ENCODE measurements at places on chromosomes 13 and 19. TPM values are rescaled to one million over a fixed set of nuclear protein-coding genes. Genes with fewer than 3 reads are reported as not detected.

DNA sequence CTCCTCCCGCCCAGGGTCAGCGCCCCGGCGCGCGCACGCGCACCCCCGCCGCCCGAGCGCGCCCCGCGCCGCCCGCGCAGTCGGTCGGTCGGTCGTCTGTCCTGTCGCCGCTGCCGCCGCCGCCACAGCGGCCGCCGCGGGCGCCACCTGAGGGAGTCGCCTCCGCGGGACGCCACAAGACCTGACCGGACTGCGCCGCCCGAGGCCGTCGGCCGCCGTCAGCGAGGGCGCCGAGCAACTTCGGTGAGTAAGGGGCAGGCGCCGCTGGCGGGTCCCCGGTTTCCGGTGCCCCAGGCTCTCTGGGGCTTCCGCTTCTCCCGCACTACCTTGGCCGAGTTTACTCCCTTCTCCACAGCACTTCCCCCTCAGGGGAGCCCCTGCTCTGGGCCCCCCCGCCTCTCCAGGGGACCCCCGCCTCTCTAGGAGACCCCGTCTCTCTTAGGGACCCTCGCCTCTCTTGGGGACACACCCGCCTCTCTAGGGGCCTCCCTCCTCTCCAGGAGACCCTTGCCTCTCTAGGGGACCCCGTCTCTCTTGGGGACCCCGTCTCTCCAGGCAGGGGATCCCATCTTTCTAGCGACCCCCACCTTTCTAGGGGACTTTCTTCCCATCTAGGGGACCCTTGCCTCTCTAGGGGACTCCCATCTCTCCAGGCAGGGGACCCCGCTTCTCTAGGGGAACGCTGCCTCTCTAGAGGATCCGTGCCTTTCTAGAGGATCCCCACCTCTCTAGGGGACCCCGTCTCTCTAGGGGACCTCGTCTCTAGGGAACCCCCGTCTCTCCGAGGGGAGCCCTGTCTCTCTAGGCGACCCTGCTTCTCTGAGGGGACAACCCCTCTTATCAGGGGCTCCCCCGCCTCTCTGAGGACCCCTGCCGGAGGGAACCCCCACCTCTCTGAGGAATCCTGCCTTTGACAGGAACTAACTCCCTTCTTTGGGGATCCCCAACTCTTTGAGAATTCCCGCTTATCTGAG lies 19.3 kb upstream of the GATAD2A start:
- H3K27me3 ChIP-seq = no peaks in the 10 kb centered on the region
- H3K36me3 ChIP-seq = peaks cover 3% of the 10 kb centered on the region
- H3K4me3 ChIP-seq = peak overlapping the region; percentile 90
- no peaks in the 10 kb centered on the region for H3K4me1 ChIP-seq

GRCh38 chr13:112222971-112223370 lies 153.2 kb upstream of the SPACA7 start:
- no peaks in the 10 kb centered on the region for H3K4me1 ChIP-seq
- DNase-seq = no peak
- no peaks in the 10 kb centered on the region for H3K27me3 ChIP-seq
- H3K4me3 ChIP-seq = no peak overlapping the region
- no peaks in the 10 kb centered on the region for H3K36me3 ChIP-seq

- no peaks in the 10 kb centered on the region for H3K36me3 ChIP-seq
- H3K4me1 ChIP-seq = no peaks in the 10 kb centered on the region
- H3K27me3 ChIP-seq = no peaks in the 10 kb centered on the region
- peak; percentile 98 for DNase-seq
These were observed 2.2 kb upstream of the TSPAN16 start for GRCh38 chr19:11293433-11294389.

DNA sequence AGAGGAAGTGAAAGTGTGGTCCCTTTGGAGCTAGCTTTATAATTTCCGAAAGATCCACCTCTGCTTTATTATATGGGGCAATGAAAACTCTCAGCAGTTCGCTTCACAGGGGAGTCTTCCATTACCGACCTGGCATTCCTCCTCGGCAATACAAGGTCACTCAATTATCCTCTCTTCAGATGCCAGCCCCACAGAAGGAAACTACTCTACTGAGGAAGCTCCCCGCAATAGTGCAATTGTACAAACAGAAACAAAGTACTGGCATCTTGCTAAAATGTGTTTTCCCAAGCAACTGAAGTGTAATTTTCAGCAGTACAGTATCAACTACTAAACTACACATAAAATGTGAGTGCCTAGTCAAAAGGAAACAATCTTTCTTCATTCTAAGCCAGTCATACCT lies 702.0 kb downstream of the PCDH9 start:
- H3K4me3 ChIP-seq = no peak overlapping the region
- no peaks in the 10 kb centered on the region for H3K27me3 ChIP-seq
- no peak for DNase-seq
- H3K4me1 ChIP-seq = no peaks in the 10 kb centered on the region
- no peak overlapping the region for H3K27ac ChIP-seq

DNA sequence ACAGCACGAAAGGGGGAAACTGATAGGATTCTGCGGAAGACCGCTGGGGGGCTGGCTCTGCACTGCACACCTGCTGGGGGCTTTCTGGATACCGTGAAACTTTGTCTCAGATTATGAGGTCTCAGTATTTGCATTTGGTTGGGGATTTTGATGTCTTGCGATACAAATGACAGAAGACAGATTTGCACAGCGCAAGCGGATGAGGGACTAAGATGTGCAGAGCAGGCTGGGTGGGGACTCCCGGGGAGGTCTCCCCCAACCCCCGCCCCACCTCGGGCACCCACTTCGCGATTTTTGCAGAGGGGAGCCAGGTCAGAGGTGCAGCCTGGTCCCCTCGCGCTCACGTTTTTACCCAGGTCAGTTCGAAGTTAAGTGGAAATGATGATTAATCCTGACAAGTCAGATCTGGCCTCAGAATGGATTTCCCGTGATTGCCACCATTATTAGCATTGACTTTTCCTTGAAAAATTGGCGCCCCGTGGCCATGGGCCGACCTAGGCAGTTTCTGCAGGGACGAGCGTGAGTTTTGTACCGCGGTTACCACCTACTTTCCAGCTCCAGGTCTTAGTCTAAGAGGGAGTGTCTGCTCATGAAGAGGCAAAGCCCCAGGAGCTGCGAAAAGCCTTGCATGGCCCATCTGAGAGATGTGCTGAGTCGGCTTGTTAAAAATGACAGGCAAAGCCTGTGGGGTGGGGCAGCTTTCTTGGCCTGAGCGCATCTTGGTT lies 1.3 kb upstream of the GJB2 start:
- no peak for DNase-seq
- no peaks in the 10 kb centered on the region for H3K36me3 ChIP-seq
- H3K27me3 ChIP-seq = peaks cover 51% of the 10 kb centered on the region
- H3K27ac ChIP-seq = no peak overlapping the region
- no peaks in the 10 kb centered on the region for H3K4me1 ChIP-seq

The SLC39A3 gene
- 32.4 TPM for total RNA-seq

The URAD gene
- not detected for total RNA-seq

DNA sequence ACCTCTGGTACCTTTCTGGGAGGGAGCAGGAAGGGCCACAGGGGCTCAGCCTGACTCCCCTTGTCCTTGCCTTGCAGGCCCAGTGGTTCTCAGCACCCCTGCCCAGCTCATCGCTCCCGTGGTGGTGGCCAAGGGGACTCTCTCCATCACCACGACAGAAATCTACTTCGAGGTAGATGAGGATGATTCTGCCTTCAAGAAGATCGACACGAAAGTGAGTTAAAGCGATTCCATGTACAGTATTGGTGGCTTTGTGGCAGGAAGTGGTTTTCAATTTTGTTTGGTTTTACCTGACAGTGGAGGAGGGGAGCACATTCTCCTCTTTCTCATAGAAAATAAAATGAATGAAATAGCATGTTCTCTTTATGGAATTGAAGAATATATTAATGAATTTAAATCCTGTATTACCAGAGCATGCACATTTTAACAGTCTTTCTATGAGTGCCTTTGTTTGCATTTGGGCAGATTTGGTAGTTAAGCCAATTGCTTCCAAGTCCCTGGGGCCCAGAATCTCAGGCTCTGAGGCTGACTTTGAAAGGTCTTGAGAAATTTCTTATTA lies 4.1 kb downstream of the MAB21L1 start:
- H3K4me1 ChIP-seq = peaks cover 2% of the 10 kb centered on the region
- peak overlapping the region; percentile 85 for H3K4me3 ChIP-seq
- no peak overlapping the region for H3K27ac ChIP-seq
- DNase-seq = no peak
- peaks cover 50% of the 10 kb centered on the region for H3K27me3 ChIP-seq

The CEACAM3 gene
- not detected for total RNA-seq

The NPAS1 gene
- 20.0 TPM for total RNA-seq

The TJP3 gene
- 27.9 TPM for total RNA-seq

DNA sequence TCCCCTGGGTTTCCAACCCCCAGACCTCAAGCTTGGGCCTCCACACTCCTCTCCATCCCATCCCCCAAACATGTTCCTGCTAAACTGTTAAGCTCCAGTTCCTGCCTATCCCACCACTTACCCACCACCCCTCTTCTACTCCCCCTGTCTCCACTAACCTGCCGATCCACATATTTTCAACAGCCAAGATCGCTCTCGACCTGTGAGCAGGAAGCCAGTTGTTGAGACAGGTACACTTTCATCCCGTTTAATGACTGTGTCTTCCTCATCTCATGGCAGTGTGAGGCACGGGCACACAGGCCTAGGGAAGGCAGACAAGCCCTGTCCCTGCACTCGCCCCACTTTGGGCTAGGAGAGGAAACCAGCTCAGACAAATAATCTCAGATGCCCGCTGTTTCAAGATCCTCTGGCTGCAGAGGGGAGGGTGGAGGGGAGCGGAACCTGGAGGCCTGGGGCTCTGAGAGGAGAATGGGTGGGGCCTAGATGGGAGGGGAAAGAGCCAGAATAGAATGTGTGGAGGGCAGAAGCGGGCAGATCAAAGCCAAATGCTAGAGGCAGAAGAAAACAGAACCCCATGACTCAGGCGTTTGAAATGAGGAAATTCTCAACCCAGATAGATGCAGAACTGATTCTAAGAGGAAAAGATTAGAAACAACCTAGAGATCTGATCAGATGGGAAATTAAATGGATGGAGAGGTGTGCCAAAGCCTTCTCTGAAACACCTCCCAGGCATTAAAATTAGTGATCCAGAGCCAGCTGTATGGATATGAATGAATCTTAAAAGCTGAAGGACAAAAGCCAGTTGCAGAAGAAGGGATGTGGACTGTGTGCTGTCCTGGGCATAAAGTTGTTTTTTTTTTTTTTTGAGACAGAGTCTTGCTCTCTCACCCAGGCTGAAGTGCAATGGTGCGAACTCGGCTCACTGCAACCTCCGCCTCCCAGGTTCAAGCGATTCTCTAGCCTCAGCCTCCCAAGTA lies 16.9 kb upstream of the CYP2S1 start:
- peak overlapping the region; percentile 89 for H3K27ac ChIP-seq
- peaks cover 2% of the 10 kb centered on the region for H3K36me3 ChIP-seq
- H3K27me3 ChIP-seq = no peaks in the 10 kb centered on the region

- no peak overlapping the region for H3K4me3 ChIP-seq
- H3K27ac ChIP-seq = no peak overlapping the region
- H3K27me3 ChIP-seq = no peaks in the 10 kb centered on the region
- DNase-seq = no peak
- no peaks in the 10 kb centered on the region for H3K4me1 ChIP-seq
These were observed 15.4 kb upstream of the MAP3K10 start for GRCh38 chr19:40175820-40176219.

The CERS4 gene
- 66.5 TPM for total RNA-seq

DNA sequence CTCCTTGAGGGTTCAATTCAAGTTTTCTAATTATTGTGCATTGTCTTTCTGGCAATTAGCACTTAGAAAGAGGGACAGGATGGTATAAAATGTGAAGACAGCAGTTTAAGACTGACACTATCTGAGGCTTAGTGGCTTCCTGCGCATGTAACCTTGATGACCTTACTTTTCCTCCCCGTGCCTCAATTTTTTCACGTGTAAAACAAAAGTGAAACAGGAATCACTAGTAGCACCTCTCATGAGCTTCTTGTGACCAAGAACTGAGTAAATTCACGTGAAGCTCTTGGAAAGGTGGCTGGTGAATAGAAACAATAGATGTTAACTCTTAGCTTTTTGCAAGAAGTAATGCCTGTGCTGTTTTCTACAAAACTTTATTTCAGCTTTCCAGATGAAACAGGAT lies 233.9 kb downstream of the LMO7 start:
- peaks cover 7% of the 10 kb centered on the region for H3K4me1 ChIP-seq
- no peak overlapping the region for H3K4me3 ChIP-seq
- H3K36me3 ChIP-seq = no peaks in the 10 kb centered on the region
- no peak overlapping the region for H3K27ac ChIP-seq

DNA sequence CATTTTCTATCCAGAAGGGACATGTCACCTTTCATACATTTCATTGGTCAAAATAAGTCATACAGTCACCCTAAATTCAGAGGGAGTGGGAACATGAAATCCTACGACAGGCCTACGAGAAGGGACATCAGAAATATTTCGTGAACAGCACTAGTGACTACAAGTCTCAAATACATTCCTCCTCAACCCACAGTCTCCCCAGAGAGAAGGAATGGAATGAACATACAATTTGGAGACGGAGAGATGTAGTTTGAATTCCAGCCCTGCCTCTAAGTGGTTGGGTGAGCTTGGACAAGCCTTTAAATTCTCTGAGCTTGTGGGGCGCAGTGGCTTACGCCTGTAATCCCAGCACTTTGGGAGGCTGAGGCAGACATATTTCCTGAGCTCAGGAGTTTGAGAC lies 9.9 kb downstream of the SERTM1 start:
- H3K27ac ChIP-seq = no peak overlapping the region
- no peaks in the 10 kb centered on the region for H3K27me3 ChIP-seq
- H3K4me1 ChIP-seq = no peaks in the 10 kb centered on the region
- no peak overlapping the region for H3K4me3 ChIP-seq
- no peaks in the 10 kb centered on the region for H3K36me3 ChIP-seq

DNA sequence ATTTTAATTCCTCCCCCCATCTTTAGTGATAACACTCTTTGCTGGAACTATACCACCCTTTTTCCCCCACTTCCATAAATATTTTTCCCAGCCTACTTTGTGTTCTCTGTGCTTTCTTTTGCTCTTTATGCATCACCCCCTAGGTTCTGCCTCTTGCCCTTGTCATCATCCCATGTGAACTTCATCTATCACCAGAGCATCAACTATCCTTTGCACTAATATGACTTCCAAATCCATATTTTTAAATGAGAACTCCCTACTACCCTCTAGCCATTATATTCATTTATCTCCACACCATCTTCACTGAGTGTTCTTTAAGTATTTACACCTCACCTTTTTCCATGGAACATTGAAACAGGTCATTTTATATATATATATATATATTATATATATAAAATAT lies 452.7 kb downstream of the FOXO1 start:
- no peak for DNase-seq
- H3K27me3 ChIP-seq = no peaks in the 10 kb centered on the region
- no peak overlapping the region for H3K27ac ChIP-seq

GRCh38 chr13:75312884-75313520 lies 169.0 kb downstream of the TBC1D4 start:
- no peaks in the 10 kb centered on the region for H3K4me1 ChIP-seq
- H3K4me3 ChIP-seq = no peak overlapping the region
- H3K36me3 ChIP-seq = 0 out of 2 replicates have a peak, but pooled peaks cover 3% of the 10 kb centered on the region
- H3K27ac ChIP-seq = no peak overlapping the region

The C1QTNF9 gene
- not detected for total RNA-seq

DNA sequence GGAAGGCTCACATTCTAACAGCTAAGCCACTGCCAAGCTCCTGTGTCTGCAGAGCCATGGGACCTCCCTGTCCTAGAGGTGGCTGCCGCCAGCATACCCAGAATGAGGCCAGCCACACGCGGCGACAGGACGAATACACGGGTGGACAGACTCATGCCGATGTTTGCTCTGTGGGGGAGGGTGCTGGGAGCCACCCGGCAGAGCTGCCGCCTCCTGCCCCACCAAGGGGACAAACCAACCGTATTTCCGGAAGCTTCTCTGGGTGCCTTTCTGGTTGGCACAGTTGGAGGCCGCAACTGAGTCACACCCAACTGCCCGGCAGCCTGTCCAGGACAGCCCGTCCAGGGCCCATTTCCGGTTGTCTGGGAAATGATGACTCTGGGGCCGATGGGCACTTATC lies 20.3 kb downstream of the C13orf46 start:
- H3K4me3 ChIP-seq = no peak overlapping the region
- no peak for DNase-seq
- no peaks in the 10 kb centered on the region for H3K27me3 ChIP-seq
- H3K4me1 ChIP-seq = no peaks in the 10 kb centered on the region
- H3K36me3 ChIP-seq = peaks cover 5% of the 10 kb centered on the region

All from H9 (cell line).